ENCODE measurements at places on chromosomes 16 and 17. TPM values are rescaled to one million over a fixed set of nuclear protein-coding genes. Genes with fewer than 3 reads are reported as not detected.

DNA sequence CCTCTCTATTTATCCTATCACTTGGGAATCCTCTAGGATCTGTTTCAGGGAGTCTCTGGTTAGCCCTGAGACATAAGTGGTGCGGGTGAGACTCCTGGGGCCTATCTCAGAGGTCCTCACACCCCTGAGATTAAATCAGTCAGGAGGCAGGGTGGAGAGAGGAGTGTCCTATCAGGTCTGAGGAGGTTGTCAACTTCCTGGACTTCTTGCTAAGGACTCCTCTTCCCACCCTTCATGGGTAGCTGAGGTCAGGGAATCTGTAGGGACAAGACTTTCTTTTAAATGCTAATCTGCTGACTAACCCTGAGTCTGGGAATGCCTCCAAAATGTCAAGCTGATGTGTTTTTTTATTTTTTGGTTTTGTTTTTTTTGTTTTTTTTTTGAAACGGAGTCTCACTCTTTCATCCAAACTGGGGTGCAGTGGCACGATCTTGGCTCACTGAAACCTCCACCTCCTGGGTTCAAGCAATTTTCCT is 6.6 kb upstream of the ARMC5 start:
- no peak overlapping the region for H3K4me3 ChIP-seq
- no peak for DNase-seq
- no peak overlapping the region for H3K27ac ChIP-seq
- H3K4me1 ChIP-seq: peaks cover 18% of the 10 kb centered on the region

GRCh38 chr17:82457929-82458178 is 687 bp upstream of the NARF start:
- peak overlapping the region; percentile 83 for H3K4me3 ChIP-seq
- H3K36me3 ChIP-seq: peaks cover 3% of the 10 kb centered on the region
- no peaks in the 10 kb centered on the region for H3K27me3 ChIP-seq
- H3K4me1 ChIP-seq: no peaks in the 10 kb centered on the region

- H3K27me3 ChIP-seq: no peaks in the 10 kb centered on the region
- no peaks in the 10 kb centered on the region for H3K36me3 ChIP-seq
- no peak overlapping the region for H3K27ac ChIP-seq
- H3K4me1 ChIP-seq: no peaks in the 10 kb centered on the region
- no peak overlapping the region for H3K4me3 ChIP-seq
Measured at GRCh38 chr16:29760567-29761279, 14.9 kb upstream of the C16orf54 start.

DNA sequence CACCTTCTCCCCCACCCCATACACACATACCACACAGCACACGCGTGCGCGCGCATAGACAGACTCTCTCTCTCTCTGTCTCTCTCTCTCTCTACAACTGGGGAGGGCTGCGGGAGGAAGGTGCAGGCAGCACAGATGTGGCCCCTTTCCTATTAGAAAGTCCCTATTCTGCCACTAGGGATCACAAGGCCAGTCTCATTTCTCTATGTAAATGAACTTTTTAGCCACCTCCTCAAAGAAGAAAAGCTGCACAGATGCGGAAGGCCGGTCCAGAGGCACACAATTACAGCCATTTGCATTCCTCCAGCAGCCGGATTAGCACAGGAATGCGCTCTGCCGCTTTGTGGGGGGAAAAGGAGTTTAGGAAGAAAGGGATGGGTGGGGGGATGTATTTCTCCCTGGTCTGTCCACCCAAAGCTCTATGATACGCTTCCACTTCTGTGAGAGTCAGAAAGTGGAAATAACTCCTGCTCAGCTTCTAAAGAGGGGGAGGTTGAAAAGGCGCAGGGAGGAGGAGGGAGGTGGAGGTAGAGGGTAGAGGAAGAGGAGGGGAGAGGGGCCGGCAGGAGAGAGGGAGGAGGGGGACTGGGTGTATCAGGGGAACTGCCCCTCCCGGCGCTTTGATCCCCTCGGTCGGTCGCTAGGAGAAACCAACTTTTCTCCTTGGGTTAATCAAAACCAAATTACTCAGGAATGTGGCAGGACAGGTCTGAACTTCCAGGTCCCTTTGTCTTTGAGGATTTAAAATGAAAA is 11.7 kb downstream of the ZFHX3 start:
- DNase-seq: no peak
- peaks cover 81% of the 10 kb centered on the region for H3K27me3 ChIP-seq
- 0 out of 2 replicates have a peak overlapping the region, but pooled peaks have one; percentile 21 for H3K27ac ChIP-seq
- H3K36me3 ChIP-seq: no peaks in the 10 kb centered on the region
- H3K4me1 ChIP-seq: peaks cover 53% of the 10 kb centered on the region

The SLC16A6 gene
- 0.08 TPM for total RNA-seq

The P2RX5 gene
- total RNA-seq: 15.5 TPM
